ENCODE measurements at places on chromosomes 1 and 21.

DNA sequence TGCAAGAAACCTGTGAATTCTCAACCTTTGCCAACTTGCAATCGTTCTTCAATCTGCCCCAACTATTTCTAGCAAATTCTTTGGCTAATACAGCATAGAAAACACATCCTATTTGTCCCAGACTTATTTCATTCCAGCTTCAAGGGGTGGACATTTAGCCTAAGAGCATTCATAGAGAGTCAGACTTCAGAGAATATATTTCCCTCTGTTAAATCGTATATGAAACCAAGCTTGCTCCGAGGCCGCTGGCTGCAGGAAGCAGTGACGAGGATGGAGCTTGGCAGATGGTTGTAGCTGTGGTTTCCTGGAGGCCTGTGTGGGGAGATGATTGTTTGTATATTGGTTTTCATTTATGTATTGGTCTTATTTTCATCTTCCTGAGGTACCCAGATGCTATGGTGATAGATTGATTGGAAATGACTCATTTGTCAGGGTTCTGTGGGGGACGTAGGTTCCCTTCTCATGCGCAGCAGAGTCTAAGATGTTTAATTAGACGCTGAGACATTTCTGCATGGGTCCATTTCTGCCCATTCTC, 26.1 kb downstream of the MAN1C1 start:
- no peak for DNase-seq

DNA sequence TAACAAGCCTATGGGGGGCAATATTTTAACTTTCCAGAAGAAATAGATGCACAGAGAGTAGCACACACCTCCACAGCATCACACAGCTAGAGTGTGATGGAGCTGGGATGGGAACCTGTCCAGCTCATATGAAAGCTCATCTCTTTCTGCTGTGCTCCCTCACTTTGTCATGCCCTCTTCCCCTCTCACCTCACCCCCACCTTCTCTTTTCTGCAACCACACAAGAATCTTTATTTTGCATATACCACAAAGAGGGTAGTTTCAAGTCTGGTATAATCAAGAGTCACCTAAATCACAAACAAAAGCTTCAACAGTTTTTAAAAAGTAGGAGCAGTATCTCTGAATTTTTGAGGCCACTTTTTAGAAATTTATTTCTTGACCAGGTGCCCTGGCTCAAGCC, 22.6 kb downstream of the FOXD2 start:
- DNase-seq: no peak

- no peak for DNase-seq
Observed at GRCh38 chr1:117046781-117047180, 13.3 kb upstream of the TTF2 start.

DNA sequence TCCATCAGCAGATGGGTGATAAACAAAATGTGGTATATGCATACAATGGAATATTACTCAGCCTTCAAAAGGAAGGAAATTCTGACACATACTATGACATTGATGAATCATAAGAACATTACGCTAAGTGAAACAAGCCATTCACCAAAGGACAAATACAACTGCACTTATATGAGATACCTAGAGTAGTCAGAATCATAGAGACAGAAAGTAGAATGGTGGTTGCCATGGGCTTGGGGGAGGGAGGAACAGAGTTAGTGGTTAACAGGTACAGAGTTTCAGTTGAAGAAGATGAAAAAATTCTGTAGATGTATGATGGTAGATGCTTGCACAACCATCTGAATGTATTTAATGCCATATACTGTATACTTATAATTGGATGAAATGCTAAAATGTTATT, 39.1 kb upstream of the KCNK2 start:
- DNase-seq: no peak

DNA sequence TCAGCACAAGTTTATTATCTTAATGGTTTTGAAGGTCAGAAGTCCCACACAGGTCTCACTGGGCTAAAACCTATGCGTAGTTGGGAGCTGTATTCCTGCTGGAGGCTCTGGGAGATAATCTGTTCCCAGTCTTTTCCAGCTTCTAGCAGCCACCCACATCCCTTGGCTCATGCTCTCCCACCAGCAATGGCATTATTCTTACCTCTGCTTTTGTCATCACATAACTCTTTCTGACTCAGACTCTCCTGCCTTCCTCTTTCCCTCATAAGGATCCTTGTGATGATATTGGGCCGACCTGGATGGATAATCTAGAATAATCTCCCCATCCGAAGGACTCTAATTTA, 122.2 kb upstream of the PRDX6 start:
- no peak for DNase-seq

DNA sequence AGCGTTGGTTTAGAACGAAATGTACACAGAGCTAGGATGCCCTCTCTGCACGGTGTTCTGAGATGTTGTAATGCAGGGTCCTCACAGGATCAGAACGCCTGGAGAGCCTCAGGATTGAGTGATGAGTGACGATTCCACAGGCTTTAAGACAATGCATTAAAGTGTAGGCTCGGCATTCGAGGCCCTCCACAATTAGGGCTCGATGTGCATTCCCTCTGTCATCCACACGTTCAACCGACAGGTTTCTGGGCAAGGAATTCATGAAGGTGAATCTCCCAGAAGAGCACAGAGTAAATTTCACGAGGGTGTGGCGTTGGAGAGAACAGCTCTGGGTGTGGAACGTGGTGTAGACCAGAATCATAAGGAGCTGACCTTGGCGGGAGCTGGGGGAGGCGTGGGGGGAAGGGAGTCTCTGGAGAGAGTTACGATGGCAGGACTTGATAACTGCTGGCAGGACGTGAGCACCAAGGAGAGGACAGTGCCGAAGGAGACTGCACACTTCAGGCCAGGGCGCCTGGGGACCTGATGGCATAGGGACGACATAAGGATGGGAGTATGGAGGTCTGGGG, 51.0 kb upstream of the EFHD2 start:
- no peak for DNase-seq

DNA sequence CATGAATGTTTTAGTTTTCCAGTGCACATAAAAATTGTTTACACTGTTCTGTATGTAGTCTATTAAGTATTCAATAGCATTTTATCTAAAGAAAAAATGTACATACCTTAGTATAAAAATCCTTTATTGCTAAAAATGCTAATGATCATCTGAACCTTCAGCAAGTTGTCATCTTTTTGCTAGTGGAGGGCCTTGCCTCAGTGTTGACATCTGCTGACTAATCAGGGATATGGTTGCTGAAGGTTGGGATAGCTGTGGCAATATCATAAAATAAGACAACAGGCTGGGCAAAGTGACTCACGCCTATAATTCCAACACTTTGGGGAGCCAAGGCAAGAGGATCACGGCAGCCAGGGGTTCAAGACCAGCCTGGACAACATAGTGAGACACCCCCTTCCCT, 9.0 kb downstream of the DYNLT5 start:
- DNase-seq: no peak

DNA sequence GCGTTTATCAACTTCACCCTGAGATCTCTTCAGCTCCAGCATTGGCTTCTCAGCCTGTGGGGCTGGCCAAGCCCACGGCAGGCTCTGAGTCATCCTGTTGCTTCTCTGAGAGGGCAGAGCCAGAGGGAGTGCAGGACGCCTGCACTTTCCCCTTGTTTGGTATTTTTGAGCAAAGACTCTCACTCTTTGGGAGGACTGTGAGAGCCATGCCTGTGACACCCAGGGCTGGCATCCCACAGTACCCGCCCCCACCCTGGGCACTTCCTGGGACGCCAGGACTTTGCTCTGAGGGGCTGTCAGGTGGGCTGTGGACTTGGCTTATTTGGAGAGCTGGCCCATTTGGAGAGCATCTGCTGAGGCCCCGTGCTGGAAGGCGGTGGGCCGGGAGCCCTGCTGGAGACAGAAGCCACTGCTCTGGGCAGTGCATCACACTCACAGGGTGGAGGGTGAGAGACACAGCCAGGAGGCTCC, 37.4 kb downstream of the VANGL1 start:
- no peak for DNase-seq

- DNase-seq: peak; percentile 7
Observed at GRCh38 chr1:3668585-3669300, 16.4 kb downstream of the TP73 start.

DNA sequence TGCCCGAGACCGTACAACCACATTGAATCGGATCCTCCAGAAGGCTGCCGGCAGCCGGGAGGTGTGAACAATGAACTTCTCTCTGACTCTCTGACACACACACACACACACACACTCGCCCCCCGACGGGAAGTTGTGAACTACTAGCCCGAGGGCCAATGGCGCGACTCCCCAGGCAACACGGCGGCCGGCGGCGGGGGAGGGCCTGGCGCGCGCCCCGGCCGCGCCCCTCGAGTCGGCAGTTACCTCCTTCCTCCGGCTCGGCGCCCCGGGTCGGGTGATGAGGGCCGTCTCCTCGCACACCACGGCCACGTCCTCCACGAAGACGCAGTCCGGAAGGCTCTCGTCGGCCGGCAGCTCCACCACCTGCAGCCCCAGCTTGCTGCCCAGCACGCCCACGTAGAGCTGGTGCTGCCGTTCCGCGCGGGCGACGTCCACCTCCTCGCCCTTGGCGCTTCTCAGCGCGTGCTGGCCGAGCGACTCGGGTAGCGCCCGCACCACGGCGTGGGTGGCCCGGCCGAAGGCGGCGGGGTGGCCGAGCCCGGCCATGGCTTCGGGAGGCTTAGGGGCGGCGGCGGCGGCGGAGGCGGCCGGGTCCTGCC, 361 bp downstream of the DDAH1 start:
- DNase-seq: peak; percentile 34

DNA sequence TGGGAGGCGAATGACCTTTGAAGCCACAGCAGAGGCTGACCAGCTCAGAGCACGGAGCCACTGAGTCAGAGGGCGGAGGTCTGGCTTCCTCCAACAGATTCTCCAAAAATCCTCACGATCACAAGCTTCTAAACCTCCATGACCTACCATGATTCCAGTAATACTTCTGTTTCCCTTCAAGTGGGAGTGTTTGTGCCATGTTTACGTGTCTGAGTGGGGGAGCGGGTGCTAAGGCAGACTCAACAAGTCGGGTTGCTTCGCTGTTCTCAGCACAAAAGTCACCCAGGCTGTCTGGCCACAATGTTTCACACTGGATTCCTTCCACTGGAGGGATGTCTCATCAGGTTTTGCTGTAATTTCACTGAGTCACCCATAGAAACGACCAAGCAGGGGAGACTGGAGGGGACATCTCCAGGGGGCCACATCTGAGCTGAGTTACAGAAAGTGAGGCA, 86.2 kb downstream of the SLC66A1 start:
- no peak for DNase-seq

- DNase-seq: no peak
Observed at GRCh38 chr1:248906753-248907661, 972 bp downstream of the PGBD2 start.

DNA sequence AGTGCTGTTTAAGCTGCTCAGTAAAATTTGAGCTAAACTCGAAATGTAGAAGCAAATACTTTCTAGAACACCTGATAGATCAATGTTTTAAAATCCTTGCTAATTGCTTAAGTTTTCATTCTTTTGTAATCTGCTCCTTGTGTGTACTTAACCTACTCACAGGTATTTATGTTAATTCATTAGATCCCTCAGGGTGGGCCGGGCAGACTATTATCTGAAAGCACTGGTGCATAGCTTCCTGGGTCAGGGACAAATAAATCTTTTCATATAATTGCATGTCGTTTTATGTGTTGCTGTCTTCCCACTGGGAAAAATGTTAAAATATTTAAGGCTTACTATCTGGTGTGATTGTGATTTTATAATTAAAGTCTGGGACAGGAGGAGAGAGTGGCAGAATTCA, 440.5 kb downstream of the SMYD3 start:
- no peak for DNase-seq

DNA sequence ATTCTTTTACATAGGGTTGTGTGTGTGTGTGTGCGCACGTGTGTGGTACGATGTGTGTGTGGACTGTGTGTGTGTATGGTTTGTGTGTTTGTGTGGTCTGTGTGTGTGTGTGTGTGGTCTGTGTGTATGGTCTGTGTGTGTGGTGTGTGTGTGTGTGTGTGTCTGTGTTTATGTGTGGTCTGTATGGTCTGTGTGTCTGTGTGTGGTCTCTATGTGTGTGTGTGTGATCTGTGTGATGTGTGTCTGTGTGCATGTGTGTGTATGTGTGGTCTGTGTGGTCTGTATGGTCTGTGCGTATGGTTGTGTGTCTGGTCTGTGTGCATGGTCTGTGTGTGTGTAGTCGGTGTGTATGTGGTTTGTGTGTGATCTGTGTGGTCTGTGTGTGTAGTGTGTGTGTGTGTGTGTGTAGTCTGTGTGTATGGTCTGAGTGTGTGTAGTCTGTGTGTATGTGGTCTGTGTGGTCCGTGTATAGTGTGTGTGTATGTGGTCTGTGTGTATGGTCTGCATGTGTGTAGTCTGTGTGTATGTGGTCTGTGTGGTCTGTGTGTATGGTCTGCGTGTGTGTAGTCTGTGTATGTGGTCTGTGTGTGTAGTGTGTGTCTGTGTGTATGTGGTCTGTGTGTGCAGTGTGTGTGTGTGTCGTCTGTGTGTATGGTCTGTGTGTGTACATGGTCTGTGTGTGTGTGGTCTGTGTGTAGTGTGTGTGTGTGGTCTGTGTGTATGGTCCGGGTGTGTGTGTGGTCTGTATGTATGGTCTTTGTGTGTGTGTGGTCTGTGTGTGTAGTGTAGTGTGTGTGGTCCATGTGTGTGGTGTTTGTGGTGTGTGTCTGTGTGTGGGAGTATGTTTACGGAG, 46.8 kb downstream of the RHOU start:
- DNase-seq: no peak

DNA sequence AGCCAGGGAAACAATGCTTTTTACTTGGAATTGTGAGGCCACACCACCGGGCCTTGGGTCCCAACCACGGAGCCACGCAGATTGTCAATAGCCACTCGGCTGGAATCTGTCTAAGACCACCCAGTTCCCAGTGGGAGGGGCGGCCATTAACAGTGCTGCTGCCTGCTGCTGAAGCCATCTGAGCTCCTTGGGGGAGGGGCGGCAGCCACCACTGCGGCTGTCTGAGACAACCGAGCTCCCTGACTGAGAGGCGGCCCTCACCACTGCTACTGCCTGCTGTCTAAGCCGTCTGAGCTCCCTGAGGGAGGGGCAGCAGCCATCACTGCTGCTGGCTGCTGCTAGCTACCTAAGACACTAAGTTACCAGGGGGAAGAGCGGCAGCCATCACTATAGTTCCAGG, 64.3 kb downstream of the DMRTA2 start:
- no peak for DNase-seq

- DNase-seq: no peak
Observed at GRCh38 chr1:36135796-36136195, 10.8 kb upstream of the COL8A2 start.
